C1 segment of cervical spinal cord (tissue), 14 donors: ENCODE measurements at places on chromosomes 2 and 18.

DNA sequence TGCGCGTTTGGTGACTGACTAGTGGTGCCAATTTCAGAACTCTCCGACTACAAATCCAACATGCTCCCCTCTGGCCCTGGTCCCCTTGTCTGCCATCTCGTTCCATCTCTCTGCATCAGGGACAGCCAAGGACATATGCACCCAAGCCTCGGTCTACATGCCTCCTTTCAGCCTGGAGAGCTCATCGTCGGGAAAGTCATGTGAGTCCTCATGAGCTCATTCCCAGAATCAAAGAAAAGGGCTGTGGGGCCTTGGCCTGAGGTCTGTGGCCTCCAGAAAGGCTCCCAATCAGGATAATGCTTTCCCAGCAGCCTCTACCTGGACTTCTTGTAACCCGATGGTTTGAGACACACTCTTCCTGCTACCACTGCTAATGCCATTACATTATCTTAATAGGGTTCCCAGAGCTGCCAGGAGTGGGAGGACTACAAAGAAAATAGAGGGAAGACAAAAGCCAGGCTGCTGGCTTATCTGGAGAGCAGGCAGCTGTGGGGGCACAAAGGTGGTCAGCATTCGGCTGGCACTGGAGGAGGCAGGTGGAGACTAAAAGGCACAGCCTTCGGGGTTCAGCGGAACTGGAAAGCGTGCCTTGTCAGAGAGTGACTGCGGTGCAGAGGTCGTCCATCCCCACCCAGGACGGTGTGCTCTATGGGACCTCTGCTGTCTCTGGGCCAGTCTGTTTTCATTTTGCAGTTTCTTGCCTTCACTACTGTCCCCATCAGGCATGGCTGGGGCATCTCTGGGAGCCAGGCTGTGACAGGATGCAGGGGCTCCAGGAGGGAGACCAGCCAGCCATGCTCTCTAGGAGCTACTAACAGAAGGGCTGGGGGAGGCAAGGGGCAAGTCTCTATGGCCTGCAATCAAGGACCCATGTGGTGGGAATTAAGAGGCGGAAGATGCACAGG, 104.4 kb upstream of the SMAD2 start:
- no peak for DNase-seq

- DNase-seq = no peak
Observed at GRCh38 chr2:203532957-203533658, 2.0 kb downstream of the RAPH1 start.

GRCh38 chr2:3091696-3092095, 285.9 kb downstream of the EIPR1 start:
- no peak for DNase-seq

GRCh38 chr18:13611142-13611600, 115.2 kb downstream of the FAM210A start:
- DNase-seq = peak; percentile 75

DNA sequence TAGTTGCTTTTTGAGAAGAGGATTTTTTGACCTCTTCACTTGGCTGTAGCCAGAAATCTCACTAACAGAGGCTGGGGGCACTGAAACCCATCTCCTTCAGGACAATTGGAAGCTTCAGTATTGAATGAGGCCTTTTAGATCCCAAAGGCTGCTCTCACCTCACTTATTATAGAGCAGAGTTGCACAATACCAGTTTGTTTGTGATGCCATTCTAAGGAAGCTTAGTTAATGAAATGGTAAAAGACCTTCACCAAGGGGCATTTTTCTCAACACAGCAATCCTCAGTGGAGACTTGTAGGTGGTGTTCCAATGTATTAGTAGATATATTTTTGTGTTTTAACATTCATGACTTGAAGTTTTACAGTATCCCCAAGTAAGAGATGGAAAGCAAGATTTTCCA, 71.0 kb upstream of the RFX8 start:
- DNase-seq = no peak

DNA sequence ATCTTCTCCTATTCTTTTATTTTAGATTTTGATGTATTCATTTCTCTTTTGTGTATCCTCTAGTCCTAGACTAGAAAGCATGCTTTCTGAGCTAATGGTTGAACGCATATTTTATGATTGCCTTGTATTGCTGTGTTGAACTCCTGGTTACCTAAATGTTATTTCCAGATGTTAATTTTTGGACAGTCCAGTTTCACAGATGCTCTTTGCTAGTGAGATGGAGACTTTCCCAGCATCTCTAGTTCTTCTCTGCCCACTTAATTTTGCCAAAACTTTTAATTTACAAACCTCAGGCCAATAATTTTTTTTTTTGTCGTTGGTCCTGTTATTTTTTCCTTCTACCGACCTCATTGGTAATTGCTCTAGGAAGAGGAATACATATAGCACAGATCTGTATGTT, 153.2 kb downstream of the HAUS1 start:
- no peak for DNase-seq

- peak; percentile 91 for DNase-seq
Observed at GRCh38 chr2:231707625-231707926, 749 bp upstream of the PTMA start.

DNA sequence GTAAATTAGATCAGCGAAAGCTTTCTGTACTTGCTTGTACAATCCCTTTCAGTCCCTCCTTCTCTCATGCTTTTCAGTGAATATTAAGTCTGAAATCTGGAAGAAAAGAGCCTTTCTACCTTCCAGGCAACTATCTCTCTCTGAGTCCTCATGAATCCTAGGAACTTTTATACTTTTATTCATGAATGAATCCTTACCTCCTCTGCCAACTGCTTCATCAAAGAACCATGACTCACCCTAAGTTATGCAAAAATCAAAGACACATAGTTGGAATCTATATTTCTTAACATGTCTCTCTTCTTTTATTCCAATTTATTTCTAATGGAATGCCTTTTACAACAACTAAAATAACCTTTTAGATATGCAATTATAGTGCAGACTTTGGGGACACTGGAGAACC, 394.2 kb downstream of the CLIP4 start:
- DNase-seq = no peak

DNA sequence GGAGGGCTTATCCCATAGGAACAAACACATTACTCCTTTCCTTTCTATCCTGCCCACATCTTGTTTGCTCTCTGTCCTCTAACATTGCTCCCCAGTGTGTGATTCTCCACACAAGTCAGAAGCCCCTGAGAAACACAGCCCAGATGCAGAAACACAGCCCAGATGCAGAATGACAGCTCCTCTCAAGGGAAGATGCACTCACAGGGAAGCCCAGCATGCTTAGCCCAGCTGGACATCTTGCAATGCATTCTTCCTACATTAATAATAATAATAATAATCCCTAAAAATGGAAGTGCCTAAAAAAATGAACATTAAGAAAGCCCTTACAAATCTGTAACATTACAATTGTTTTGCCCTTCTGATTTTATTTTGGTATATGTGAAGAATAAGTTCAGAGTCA, 172.1 kb downstream of the CBLN2 start:
- no peak for DNase-seq

DNA sequence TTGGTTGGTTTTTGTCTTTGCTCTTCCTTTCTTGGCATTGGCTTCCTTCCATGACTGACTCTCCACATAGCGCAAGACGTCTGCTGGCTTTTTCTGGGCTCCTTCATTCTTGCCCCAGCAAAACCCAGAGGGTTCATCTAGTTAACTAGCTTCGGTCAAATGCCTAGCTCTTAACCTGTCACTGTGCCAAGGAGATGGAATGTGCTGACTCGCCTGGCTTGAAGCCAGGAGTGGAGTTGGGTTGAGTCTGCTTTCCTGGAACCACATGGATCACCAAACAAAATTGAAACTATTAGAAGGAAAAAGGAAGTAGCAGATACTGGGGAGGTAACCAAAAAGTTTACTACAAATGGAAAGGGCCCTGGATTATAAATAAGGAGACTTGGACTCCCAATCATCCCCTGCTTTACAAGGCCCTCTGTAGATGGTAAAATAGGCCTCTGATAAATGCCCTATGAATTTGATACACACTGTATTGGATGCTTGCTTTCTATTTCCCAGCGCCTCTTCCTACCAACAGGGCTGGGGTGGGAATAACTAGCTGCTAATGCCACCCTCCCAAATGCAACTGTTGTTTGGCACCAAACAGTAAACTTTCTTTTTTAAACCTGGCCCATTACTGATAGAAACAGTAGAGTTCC, 11.3 kb downstream of the MALT1 start:
- no peak for DNase-seq

- DNase-seq = no peak
Observed at GRCh38 chr2:187857826-187858225, 303.6 kb upstream of the TFPI start.

DNA sequence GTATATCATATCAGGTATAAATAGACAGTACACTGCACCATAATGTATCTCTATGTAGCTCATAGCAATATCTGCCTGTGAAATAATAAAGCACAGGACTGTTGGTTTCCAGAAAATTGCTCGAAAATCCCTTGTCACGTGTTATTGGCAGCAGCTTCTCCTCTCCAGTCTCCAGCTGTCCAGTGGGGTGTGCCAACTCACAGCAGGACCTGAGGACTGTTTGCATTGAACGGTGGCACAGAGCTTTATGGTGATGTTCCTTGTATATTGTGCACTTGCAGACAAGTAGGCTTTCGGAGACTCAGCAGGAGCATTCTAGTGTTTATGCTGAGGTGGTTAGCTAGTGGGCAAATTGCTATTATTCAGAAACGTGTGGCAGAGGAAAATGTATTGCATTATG, 182.2 kb upstream of the ATP5MC3 start:
- DNase-seq = no peak

DNA sequence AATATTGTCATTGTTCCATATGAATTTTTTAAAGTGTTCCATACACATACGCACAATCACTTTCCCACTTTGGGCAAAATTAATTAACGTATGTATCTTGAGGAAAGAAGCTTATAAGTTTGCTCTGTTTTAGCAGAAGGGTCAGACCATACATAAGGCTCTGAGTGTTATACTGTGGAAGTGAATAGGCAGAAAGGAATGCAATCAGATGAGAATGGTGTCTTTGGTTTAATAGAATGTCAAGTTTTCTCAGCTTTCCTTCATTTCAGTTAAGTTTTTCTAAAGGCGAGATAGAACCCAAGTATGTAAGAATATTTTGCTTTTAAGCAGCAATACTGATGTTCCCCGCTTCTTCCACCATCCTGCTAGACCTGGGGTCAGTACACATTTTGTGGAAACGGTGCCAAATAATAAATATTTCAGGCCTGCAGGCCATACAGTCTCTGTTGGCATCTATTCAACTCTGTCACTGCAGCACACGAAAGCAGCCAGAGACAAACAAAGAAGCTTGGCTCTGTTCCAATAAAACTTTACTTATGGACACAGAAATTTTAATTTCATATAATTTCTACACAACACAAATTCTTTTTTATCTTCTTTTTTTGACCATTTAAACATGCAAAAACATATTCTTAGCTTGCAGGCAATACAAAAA, 100.6 kb downstream of the UPP2 start:
- DNase-seq = no peak

DNA sequence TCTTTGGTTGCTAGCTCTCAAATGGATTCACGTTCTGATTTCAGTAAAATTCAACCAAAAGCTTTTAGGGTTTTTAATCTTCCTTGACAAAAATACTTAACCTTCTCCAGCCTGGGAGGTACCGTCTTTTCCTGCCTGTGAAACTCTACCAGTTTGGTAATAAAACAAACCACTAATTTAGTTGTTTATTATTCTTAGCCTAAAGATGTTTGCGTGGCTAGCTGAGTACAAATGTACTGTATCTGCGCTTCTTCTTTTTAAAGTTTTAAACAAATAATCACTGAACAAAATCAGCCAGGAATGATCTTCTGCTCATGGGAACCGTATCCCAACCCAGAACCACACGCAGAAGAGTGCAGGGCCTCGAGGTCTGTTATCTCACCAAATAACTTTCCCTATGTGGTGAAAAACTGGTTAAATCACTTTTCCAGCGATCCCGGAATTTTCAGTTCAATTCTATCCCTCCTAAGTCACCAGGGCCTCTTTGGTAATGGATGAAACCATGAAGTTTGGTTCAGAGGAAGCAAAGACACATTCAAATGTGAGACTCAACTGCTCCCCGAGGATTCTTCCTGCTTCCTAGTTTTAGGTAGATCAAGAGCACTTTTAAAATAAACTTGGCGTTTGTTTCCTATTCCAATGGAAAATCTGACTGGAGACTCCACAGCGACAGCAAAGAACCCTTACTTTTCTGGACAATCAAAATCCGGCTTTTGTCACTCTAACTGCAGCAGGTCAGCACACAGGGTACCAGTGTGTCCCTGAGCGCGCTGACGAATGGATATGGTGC, 36.1 kb downstream of the BCL2 start:
- DNase-seq = no peak

DNA sequence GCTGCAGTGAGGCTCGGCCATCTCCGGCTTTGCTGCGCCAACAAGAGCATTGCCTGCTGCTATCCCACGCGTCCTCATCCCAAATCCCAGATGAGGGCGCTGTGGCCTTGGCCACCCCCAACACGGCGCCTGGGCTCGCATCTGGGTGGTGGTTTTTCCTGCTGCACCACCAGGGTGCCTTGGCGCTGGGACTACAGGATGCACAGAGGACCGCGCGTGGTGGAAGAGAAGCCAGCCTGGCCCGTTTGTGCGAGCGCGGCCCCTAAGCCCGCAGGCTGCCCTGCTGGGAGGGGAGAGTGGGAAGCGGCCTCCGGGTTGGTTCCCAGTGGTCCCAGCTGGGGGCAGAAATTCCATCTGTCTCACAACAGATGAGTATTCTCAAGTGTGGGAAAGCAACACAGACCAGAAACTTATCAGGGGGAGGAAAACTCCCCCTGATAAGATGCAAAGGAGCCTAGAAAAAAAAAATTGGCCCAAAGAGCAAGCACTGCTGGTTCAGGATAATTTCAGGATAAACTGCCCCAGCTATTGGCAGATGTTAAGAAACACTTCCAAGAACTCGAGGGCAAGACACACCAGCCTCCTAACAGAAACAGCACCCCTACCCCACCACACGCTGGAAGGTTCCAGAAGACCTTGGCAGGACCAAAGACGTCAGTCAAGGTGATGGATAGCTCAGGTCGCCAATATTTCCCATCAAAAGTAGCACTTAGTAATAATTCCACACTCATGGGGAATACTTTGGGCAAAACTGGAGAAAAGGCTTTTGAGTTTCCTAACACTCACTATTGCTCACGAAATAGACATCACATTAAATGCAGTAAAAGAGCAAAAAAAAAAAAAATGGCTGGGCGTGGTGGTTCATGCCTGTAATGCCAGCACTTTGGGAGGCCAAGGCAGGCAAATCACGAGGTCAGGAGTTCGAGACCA, 152.1 kb downstream of the PXDN start:
- DNase-seq = no peak

GRCh38 chr18:50475538-50476193, 84.2 kb upstream of the MAPK4 start:
- DNase-seq = no peak

DNA sequence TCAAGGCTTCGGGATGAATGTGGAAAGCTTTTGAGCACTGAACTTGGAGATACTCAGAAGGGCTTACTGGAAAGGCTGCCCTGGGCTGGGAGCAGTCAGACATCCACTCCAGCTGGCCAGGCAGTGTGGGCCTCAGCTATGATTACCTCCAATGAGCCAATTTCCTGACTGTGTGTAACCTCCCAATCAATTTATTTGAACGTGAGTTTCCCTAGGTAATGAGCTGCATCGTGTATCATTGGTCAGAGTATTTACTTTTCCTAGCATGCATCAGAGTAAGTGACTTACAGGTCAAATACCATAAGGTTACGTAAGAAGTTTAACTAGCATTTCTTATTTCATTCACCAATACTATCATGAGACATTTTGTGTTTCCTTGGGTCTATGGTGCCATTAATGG, 11.0 kb upstream of the CTAGE1 start:
- no peak for DNase-seq

- DNase-seq = no peak
Observed at GRCh38 chr2:49714454-49714853, 560.1 kb upstream of the FSHR start.
